Aorta (tissue), 5 donors: ENCODE measurements at places on chromosomes 7 and 10.
A peak's percentile ranks its signal among the peaks of the same experiment; 100 is the strongest.

DNA sequence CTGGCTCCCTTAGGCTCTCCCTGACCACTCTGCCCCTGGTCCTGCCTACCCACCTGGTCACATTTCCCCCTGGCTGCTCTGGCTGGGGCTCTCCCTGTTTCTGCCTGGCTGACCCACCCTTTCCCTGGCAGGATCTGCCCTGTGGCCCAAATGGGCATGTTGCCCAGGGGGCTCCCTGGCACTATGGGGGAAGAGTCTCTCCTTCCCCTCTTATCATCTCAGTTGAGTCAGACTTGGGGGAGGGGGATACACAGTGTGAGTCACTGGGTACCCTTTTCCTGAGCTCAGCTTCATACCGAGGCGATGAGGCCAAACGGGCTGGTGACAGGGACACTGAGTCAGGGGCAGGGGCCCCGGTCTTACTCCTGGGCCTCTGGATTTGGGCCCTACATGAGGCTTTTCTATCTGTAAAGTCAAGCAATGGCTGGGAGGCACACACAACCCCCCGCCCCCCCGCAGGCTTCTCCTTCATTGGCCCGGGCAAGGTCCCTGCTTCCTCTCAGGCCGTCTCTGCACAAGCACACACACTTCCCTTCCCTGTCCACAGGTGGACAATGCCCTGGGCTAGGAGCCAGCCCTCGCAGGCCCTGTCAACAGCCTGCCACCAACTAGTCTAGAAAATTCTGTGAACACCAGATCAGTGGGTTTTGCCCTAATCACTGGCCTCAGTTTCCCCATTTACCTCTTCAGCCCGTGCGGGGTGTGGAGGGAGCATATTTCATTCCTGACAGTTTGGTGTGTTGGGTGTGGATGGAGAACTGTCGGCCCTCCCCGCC is 627 bp upstream of the FLNC start:
- DNase-seq, result peak; percentile 83

DNA sequence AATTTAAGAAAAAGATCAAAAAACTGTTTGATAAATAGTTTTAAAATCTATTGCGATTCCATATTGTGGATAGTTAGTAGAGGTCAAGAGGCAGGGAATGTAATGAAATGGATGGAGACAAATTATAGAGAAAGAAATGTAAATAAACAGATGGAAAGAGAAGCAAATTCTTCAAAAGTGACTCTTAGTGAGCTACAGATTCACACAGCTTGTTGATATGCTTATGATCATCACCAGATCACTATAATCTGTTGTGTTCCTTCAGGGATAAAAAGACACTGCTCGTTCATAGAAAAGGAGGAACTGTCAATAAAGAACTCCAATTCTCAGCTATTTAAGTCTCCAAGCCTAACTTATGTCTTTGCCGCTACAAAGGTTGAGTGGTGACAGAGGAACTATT is 251.4 kb upstream of the SEMA3C start:
- DNase-seq, result no peak

GRCh38 chr7:112484671-112485167 is 3.9 kb downstream of the LSMEM1 start:
- peak; percentile 61 for DNase-seq

GRCh38 chr10:14761372-14761771 is 13.3 kb downstream of the FAM107B start:
- DNase-seq, result no peak

DNA sequence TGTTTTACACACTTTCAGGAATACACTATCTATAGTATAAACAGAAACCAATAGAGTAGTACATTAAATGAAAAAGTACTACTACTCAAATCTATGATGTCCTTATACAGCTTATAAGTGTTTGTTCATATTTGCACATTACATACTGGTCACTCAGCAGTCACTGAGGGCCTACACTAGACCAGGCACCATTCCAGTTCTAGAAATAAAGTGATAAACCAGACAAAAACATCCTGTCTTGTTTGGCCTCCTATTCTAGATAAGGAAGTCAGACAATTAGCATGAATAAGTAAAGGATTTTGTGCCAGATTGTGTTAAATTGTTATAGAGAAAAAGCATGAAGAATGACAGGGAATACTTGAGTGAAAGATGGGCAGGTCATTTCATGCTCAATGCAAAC is 219.0 kb downstream of the CRPPA start:
- DNase-seq, result no peak

DNA sequence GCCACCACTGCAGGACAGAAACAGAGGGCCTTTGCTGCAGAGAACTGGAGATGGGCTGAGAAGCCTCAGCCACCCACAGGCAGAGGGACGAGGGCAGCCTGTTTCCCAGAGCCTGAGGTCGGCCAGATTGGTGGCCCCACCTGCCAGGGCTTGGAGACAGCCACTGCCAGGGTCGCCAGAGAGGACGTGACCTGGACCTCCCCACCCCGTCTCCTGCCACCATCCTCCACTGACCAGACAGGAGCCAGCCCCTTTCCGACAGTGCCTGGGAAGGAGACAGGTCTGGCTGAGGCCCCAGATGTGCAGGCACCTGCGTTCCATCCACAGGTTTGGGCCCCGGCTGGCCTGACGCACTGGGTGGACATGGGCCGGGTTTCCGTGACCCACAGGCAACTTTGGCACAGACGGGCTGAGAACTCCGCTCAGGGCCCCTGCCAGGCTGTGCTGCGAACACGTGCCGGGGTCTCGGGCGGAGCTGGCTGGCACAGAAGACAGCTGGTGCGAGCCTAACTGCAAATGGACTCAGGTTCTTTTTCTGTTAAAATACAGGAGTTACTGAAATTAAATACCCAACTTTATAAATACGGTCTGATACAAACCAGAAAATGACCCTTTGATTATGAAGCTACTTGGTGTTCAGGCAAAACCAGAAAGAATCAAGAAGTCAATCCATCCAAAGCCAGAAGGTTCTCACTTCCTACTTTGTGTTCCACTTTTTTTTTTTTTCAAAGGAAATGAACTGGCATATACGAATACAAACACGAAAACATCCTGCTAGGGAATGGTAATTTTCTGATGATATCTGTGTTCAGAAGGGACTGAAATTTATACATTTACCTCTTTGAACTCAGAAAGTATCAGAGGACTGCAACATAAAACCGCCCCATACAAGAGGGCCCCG is 6.9 kb downstream of the COX19 start:
- no peak for DNase-seq

DNA sequence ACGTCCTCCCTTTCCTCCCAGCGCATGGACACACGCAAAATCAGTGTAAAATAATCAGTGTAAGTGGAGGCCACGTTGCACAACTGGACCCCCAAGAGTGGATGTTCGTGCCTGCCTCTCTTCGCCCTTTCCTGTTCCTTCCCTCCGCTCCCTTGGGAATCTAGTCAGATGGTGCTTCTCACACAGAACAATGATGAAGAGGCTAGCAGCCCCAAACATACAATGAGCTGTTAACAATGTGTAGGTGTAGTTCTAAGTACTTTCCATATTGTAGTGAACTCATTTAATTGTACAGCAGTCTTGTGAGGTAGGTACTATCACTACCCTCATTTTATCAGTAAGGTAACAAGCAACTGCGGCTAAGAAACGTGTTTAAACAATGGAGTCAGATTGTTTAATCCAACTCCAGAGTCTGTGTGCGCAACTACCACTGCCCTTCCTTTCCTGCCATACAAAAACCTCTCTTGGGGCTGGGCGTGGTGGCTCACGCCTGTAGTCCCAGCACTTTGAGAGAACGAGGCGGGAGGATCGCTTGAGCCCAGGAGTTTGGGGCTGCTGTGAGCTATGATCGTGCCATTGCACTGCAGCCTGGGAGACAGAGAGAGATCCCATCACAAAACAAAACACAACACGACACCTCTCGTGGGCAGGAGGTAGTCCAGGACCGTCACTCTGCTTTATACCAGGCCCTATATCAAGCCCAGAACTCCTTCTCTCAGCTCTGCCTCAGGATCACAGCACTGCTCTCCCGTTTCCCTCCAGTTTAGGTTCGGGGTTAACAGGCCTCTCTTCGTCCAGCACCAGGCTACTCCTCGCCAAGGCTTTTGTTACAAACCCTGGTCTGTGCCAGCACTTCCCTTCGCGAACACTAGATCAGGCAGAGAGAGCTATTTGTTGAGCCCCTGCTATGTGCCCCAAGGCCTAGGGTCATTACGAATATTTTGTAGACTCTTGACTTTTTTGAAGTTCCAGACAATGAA is 1.1 kb downstream of the FKBP9 start:
- DNase-seq, result peak; percentile 65

DNA sequence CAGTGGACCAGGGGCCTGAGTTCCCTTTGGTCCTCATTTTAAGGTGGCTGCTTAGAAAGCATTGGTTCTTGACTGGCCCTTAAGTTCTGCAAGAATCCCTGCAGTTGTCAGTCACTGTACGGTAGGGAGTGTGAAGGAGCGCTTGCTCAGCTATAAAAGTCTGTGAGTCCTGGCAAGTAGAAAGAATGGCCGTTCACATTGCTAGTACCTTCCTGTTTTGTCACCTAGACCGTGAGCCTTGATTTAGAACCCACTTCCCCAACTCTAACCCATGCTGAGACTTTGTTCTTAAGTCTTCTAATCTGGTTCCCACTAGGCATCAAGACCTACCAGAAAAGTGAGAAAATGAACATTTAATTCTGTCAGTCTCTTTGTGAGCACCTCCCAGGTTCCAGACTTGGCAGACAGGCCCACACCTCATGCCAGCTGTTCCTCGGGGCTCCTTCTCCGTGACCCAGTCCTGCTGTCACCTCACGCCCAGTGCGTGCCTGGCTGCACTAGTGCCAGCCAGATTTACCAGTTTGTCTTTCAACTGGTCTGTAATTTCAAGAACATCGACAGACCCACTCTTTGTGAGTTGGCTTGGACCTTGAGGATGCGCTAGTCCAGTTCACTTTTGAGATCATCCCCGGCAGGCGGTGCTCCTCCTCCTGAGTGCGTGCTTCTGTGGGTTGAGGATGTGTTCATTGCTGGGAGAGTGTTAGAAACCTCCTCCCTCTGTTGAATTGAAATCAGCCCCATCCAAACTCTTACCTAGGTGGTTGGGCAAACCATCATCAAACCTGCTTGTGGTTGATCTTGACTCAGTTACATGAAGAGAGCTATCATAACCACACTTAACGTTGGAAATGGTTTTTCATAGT is 78.5 kb downstream of the SHH start:
- DNase-seq, result no peak

DNA sequence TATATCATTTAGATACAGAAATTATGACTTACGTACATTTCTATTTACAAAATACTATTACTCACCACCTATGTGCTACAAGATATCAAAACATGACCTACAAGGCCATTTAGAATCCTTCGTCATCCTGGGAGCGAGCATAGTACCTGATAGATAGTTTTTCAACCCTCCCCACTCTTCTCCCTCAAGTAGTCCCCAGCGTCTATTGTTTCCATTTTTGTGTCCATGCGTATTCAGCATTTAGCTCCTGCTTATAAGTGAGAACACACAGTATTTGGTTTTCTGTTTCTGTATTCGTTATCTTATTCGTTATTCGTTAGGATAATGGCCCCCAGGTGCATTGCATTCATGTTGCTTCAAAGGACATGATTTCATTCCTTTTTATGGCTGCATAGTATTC is 28.1 kb downstream of the PNLIPRP2 start:
- no peak for DNase-seq

DNA sequence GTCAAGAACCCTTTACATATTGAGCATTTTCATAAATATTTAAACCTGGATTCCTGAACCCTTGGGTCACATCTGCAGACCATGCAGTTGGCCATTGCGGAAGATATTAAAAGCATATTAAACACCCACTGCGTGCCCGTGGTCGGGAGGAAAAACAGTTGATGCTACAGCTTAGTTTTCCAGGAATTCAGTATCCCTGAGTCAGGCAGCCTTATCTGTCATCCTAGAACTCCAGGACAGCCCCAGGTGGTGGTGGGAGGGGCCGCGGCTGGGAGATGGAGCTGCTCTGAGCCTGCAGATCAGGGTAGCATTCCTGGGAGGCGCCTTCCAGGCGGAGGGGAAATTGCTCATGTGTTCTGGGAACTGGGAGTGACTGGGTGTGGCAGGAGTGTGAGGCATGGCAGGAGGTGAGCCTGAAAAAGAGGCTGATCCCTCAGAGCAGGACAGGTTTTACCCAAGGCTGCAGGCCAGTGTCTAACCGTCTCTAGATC is 222.9 kb upstream of the SH2B2 start:
- DNase-seq, result no peak

DNA sequence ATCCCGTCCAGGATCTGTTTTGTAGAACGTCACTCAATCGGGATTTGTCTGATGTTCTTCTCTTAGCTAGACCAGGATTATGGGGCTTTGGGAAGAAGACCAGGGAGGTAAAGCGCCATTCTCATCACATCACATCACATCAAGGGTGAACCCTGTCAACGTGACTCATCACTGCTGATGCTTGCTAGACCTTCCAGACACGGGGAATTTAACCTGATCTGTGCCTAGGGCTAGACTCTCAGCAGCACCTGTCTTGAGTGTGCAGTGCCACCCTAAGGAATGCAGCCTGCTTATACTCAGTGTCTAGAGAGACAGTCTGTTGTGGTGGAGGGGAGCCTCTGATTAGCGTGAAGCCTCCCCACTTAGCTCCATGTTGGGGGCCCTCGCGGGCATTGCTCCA is 678.6 kb upstream of the FOXK1 start:
- no peak for DNase-seq

GRCh38 chr7:141551782-141552181 is 572 bp downstream of the AGK start:
- no peak for DNase-seq

GRCh38 chr7:2105280-2105679 is 127.5 kb downstream of the MAD1L1 start:
- no peak for DNase-seq

DNA sequence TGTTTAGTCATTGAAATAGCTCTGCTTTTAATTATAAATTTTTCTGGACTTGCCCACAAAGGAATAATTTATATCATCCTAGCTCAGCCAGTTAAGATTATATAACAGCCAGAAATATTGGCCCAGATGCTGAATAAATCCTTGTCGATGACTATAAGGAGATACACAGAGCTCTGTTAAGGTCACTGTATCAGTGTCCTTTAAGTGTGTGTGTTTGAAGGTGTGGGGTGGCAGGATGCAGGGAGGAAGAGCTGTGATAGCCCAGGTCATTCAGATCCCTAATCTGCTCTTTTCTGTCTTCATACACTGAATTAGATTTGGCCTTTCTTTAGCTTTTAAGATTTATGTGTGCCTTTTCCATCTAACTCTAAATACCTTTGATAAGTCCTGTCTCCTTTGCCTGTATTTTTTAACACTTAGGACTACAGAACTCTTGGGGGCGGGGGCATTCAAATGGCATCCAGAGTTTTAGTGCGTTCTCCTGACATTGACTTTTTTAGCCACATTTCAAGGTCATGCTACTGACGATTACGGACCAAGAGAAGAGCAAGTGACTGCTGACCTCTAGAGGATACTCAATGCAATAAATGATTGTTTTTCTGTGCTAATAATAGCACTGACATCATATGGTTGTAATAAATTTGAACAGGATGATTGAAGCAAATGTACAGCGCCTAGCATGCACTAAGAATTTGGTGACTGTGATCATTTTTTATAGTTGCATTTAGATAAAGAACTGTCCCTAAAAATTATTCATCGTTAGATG is 172.3 kb downstream of the CACNB2 start:
- DNase-seq, result no peak

GRCh38 chr7:85510287-85510686 is 323.4 kb upstream of the SEMA3D start:
- DNase-seq, result no peak

DNA sequence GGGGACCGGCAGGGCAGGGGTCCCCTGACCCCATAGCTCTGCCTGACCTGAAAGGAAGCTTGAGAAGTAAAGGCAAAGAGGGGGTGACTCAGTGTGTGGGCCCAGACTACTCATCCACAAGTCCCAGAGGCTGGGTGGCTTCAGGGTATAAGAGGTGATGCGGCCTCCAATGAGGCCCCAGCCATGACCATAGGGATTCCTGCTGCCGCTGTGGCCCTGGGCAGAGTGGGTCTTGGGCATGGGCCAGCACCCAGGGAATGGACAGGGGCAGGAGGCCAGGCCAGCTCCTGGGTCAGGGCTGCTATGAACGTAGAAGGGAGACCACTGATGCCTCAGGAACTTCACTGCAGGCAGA is 64.4 kb upstream of the EBF3 start:
- peak; percentile 55 for DNase-seq
